ENCODE measurements at places on chromosomes 3 and 15.

GRCh38 chr3:41629986-41630385 is 331.9 kb downstream of the ULK4 start:
- DNase-seq = no peak

DNA sequence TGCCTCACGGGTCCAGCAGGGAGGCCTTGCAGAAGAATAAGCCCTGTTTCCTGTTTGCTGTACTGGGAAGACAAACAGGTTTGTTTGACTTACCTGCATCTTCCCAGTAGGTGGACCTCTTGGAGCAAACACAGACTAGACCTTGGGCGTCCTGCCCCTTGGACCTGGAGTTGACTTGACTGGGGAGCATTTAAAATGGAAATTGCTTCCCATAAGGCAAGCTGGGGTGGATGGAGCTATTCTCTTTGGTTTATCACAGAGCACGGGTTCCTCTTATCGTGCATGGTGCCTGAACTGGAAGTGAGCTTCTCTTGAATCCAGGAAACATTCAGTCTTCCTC is 151.4 kb downstream of the RPLP1 start:
- DNase-seq = no peak

DNA sequence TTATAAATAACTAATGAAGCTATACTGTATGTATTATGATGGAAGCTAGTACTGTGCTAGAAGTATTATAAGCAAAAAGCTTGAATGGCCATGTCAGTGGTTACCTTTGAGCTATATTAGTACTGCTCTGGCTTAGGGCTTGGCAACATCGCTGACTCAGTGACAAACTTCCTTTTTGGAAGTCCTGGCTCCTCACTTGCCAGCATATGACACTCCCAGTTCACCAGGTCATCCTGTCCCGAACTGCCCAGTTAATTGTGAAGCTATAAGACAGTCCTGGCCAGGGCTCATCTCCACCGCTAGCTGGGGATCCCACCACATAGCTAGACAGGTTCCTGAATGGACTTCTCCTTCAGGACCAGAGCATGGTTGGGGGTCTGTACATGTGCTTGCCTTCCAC is 31.9 kb downstream of the RAB8B start:
- no peak for DNase-seq

DNA sequence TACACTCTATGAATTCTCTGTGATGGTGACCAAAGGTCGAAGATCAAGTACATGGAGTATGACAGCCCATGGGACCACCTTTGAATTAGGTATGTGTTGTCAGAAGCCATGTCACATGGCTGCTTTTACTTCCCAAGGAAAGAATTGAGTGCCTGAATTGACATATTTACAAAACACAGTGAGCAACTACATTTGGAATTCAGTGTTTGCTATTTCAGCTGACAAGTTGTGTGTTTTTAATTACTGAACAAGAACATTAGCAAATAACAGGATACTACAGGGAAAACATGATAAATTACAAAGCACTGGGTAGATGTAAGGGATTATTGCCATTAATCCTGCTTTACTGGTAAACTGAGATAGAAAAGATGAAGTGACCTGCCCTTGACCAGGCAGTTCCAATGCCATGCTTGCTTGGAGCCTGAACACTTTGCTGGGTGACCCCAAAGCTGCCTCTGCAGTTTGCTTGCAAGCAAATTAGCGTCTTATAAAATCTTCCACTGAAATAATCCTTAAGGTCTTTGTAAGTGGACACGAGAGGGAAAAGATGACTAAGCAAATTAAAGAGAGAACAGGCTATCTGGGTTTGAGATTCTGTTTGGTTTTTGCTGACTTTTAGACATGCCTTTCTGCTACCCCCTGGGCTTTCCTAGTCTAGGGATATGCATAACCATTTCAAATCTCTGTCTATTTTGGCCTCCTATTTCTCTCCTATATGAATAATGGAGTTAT is 98.2 kb downstream of the HCN4 start:
- DNase-seq = no peak

GRCh38 chr15:98505611-98506031 is 142.7 kb upstream of the IGF1R start:
- DNase-seq = no peak

DNA sequence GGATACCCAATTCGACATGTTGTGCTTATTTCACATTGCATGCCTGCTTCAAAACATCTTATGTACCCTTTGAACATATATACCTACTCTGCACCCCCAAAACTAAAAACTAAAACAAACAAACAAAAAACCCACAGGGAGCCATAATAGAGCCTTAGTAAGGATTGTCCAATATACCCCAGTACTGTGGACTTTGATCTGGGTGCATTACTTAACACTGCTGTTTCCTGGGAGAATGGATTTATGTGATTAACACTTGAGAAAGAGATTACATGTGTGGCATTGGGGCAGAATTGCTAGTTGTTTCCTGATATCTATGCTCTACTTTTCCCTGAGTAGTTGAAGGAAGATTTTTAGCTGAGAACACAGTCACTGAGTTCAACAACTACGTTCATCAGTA is 583.4 kb upstream of the ROBO1 start:
- DNase-seq = no peak

GRCh38 chr3:127785711-127786265 is 36.5 kb downstream of the MGLL start:
- no peak for DNase-seq

GRCh38 chr15:90126596-90127435 is 24.5 kb upstream of the IDH2 start:
- DNase-seq = no peak

DNA sequence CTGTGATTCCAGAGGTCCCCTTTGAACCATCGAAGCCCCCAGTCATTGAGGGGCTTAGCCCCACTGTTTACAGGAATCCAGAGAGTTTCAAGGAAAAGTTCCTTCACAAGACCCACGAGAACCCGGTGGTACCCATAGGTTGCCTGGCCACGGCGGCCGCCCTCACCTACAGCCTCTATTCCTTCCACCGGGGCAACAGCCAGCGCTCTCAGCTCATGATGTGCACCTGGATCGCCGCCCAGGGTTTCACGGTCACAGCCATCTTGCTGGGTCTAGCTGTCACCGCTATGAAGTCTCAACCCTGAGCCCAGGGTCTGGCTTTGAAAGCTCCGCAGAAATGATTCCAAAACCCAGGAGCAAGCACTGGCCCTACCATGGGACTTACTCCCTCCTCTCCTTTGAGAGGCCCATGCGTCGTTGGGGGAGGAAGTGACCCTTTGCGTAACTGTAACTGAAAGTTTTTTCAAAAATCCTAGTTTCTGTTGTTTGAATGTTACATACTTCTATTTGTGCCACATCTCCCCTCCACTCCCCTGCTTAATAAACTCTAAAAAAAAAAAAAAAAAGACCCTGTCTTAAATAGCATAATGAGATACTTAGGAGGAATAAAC is 85.1 kb upstream of the CSPG5 start:
- DNase-seq = no peak

GRCh38 chr3:146469150-146470017 is at the start of gene PLSCR2:
Gene PLSCR2, minus strand, starts transcription at chr3:146469561. Its CDS starts 9,657 bp downstream, at chr3:146459904.
- peak; percentile 49 for DNase-seq

DNA sequence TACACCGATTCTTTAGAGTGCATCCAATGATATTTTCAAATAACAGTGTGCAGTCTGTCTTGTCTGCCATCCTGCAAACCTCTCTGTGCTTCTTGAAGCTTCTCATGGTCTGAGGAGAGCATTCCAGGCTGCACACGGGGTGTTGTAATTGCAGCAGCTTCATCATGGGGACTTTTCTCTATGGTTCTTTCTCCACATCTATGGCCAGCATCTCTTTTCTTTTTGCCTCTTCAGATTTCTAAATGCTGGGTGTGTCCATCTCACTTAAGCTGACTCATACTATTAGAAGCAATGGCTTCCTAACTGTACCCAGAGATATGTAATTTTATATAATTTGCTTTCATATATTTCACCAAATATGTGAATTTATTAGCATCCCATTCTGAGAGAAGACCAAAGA is 63.8 kb upstream of the EPHB3 start:
- DNase-seq = no peak

- DNase-seq = no peak
Measured at GRCh38 chr3:115148142-115148790, 1.2 kb upstream of the ZBTB20 start.

GRCh38 chr3:112979244-112979832 is 4.4 kb upstream of the CD200R1 start:
- DNase-seq = peak; percentile 61

DNA sequence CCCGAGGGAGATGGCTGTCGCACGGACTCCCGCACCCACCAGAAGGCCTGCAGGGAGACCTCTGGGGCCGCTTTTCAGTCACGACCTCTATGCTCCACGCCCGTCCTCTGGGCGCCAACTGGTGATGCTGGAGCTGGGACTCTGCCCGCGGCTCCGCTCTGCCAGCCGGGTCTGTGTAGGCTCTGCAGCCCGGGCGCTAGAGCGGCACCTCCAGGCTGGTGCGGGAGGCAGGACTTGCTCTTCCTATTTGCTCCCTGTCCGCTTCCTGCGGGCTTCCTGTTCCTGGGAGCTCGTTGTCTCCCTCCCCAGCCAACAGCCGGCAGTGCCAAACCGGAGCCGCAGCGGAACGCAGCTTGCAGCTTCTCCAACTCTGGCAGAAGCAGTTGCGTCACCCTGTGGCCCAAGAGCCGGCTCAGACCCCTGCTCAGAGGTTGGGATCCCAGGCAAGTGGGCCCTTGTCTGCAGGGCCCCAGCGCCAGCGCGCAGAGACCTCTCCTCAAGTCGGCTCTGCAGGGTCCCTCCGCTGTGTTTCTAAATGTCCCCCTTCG is 285.9 kb downstream of the XXYLT1 start:
- DNase-seq = no peak

GRCh38 chr3:88131695-88132094 is 18.1 kb upstream of the C3orf38 start:
- DNase-seq = no peak

- no peak for DNase-seq
Measured at GRCh38 chr3:140447136-140447535, 230.7 kb upstream of the TRIM42 start.

GRCh38 chr15:88341006-88341405 is 84.5 kb upstream of the NTRK3 start:
- no peak for DNase-seq

GRCh38 chr3:141969711-141970110 is 93.3 kb downstream of the ATP1B3 start:
- no peak for DNase-seq

DNA sequence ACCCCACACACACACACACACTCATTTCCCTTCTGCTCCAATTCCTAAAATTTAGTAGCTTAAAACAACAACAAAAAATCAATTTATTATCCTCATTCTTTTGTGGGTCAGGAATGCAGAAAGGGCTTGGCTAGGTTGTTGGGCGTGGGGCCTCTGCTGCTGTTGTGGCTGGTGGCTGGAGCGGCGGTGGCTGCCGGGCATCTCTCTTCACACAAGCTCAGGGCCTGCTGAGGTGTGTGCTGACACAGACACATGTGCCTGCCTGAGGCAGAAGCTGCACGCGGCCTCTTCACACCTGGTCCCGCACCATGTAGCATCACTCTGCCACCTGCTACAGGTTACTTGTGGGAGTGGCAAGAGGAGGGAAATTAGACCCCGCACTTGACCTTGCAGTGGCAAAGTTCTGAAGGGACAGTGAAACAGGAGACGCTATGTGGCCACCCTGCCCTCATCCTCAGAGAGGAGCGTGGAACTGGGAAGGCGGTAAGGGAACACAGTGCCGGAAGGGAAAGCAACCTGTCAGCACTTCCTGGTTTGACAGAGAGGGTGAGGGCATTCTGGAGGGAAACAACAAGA is 64.0 kb upstream of the PRR20G start:
- DNase-seq = no peak

DNA sequence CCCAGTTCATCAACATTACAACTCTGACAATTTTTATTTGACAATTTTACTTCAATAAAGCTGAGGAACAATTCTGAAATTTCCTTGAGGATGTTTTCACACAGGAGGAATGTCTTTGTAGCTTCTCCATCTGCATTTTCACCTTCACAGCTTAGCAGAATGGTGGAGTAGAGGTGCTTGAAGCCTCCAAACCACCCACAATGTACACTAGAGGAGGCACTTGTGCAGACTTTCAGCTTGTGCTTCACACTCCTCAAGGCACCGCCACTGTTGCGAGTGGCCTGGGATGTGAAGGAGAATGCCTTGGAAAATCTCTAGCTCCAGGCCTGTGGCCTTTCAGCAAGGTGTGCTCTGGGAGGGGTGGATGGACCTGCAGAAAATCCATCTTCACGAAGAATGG is 181.9 kb downstream of the EPHB1 start:
- DNase-seq = no peak

DNA sequence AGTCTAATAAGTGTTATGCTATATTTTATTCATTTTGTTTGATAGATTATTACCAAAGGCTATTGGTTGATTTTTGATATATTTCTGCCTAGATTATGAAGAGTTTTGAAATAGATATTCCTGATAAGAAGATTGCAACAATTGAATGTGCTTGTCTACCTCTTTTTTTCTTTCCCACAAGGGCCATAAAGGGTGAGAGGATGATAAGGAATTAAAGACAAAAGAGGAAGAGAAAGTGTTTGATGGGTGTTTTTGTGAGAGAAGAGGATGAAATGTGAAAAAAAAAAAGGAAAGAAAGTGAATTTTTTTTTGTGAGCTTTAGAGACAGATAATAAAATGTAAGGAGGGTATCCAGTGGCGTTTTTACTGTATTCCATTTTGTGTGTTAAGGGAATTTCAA is 244.4 kb downstream of the CHST2 start:
- no peak for DNase-seq

- DNase-seq = no peak
Measured at GRCh38 chr3:193732391-193732790, 139.4 kb downstream of the OPA1 start.

- DNase-seq = no peak
Measured at GRCh38 chr15:76285241-76285825, 25.9 kb downstream of the ETFA start.

DNA sequence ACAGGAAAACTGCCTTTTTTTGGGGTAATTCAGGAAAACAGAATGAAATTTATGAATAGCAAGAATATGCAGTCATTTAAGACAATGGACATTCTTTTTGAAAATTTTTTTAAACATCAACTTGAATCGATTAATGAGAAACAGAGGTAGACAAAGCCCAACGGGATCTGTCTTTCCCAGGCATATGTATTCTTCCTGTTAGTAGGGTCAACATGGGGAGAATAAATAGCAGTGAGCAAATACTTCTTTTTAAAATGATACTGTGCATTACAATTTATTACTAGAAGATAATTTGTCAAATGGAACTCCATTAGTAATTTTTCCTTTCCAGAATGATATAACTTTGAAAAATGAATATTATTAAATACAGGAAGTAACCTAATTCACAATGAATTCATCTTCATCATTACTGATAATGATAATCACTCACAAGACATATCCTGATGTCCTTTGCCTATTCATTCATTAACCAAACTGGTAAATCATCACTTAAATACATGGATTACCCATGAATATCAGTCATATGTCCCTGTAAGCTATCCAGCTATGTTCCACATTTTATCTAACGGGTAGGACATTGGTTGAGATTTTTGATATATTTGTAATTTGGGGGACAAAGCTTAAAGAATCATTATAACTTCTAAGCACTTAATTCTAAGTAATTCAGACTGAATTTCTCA is 209.2 kb upstream of the CDIN1 start:
- DNase-seq = no peak

- DNase-seq = no peak
Measured at GRCh38 chr15:71485094-71485693, 325.2 kb upstream of the NR2E3 start.

- peak; percentile 74 for DNase-seq
Measured at GRCh38 chr15:40859206-40859851, 14.7 kb downstream of the RHOV start.

GRCh38 chr15:32970847-32971246 is 223.7 kb downstream of the FMN1 start:
- DNase-seq = no peak

GRCh38 chr3:126057501-126057819 is 26.5 kb downstream of the SLC41A3 start:
- DNase-seq = no peak

All from T-helper 2 cell (primary cell).